EH (cell line): ENCODE measurements at places on chromosomes 2 and 18.
A peak's percentile ranks its signal among the peaks of the same experiment; 100 is the strongest.

GRCh38 chr2:23692851-23693605 lies 233.9 kb downstream of the ATAD2B start:
- DNase-seq = no peak

- DNase-seq = no peak
Measured at GRCh38 chr2:172092716-172093415, 7.6 kb downstream of the DLX1 start.

GRCh38 chr2:36059691-36060090 lies 295.9 kb upstream of the CRIM1 start:
- DNase-seq = no peak

- DNase-seq = no peak
Measured at GRCh38 chr2:32945286-32945685, 1.5 kb upstream of the LTBP1 start.

- peak; percentile 62 for DNase-seq
Measured at GRCh38 chr18:13216092-13216582, 2.4 kb upstream of the LDLRAD4 start.

DNA sequence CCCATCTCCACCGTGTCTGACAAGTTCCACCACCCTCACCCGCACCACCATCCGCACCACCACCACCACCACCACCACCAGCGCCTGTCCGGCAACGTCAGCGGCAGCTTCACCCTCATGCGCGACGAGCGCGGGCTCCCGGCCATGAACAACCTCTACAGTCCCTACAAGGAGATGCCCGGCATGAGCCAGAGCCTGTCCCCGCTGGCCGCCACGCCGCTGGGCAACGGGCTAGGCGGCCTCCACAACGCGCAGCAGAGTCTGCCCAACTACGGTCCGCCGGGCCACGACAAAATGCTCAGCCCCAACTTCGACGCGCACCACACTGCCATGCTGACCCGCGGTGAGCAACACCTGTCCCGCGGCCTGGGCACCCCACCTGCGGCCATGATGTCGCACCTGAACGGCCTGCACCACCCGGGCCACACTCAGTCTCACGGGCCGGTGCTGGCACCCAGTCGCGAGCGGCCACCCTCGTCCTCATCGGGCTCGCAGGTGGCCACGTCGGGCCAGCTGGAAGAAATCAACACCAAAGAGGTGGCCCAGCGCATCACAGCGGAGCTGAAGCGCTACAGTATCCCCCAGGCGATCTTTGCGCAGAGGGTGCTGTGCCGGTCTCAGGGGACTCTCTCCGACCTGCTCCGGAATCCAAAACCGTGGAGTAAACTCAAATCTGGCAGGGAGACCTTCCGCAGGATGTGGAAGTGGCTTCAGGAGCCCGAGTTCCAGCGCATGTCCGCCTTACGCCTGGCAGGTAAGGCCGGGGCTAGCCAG lies 1.2 kb downstream of the ONECUT2 start:
- DNase-seq = no peak

- no peak for DNase-seq
Measured at GRCh38 chr2:36294316-36294721, 61.3 kb upstream of the CRIM1 start.

GRCh38 chr2:181895818-181896217 lies 4.3 kb downstream of the ITPRID2 start:
- DNase-seq = no peak

DNA sequence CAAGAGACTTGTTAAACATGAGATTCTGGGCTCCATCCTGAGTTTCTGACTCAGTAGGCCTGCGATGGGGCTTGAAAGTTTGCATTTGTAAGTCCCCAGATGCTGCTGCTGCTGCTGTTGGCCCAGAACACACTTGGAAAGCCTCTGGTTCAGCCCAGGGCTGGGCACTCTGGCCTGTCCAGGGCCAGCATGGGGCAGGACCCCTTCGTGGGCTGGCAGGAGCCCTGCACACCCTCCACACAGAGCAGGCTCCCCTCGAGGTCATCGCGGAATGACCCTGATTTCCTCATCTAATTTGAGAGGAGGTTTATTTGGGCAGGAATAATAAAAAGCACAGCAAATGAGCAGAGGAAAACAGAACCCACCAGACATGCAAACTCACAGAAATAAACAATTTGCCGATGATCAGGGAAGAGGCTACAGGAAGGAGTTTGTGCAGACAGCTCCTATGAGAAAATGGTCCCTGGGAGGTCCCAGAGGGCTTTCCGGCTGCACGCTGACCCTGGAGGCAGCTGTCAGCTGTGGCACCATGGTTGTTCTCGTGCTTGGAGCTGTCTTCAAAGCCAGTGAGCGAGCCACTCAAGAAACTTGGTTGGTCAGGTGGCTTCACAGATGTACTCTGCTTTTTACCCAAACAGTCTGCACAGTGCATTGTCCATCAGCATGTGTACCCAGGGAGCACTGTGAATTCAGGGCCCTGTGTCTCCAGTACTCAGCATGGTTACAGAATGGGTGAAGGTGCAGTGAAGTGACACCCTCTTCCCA lies 119.3 kb downstream of the GLI2 start:
- no peak for DNase-seq

DNA sequence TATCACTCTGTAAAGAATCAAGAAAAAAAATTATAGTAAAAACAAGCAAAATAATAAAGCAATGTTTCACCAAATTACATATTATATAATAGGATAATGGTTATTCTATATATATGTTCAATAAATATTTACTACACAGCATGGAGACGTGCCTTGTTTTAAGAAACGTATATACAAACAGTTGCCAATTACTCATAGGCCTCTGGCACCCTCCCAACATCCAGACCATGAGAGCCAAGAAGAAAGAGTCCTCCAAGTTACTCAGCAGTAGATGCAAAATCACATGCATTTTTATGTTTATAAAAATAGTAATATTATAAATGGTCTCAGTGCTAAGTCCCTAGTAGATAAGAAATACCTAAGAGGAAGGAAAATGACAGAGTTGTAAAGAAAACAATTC lies 64.8 kb downstream of the REV1 start:
- peak; percentile 64 for DNase-seq

- peak; percentile 80 for DNase-seq
Measured at GRCh38 chr2:102082571-102083392, 59.8 kb upstream of the IL1R1 start.

DNA sequence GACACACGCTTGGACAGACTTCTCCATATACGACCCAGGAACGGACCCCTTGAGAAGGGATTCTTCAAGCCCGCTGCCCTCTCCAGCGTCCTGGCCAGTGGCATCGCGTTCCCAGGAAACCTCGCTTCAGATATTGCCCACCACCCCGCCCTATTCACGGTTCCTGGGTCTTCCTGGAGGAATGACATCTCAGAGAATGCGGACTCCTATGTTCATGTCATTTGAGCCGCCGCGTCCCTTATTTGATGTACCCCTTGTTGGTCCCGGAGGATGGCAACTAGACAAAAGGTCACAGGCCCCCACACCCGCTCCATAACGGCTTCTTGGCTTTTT lies 588 bp upstream of the CCDC93 start:
- DNase-seq = no peak

DNA sequence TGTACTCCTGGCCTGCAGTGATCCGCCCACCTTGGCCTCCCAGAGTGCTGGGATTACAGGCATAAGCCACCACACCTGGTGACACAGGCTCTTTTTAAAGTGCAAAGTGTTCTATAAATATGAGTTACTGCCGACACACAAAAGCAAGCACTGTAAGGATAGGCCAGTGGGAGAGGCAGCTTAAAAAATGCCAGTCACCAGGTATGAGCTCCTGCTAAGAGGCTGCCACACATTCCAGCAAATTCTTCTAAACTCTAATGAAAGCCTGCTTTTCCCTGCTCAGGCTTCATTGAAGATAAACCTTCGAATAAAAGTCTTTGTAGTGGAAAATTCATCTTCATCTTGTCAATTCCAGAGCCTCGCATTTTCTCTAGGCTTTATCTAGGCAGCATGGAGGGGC lies 203.0 kb upstream of the PID1 start:
- no peak for DNase-seq

- DNase-seq = no peak
Measured at GRCh38 chr2:5076599-5076998, 615.6 kb upstream of the SOX11 start.

GRCh38 chr2:160278879-160279177 lies 78.8 kb upstream of the ITGB6 start:
- DNase-seq = peak; percentile 48

- no peak for DNase-seq
Measured at GRCh38 chr18:64238076-64238475, 89.2 kb upstream of the LINC00305 start.

GRCh38 chr18:48325115-48325665 lies 84.0 kb downstream of the ZBTB7C start:
- DNase-seq = no peak

DNA sequence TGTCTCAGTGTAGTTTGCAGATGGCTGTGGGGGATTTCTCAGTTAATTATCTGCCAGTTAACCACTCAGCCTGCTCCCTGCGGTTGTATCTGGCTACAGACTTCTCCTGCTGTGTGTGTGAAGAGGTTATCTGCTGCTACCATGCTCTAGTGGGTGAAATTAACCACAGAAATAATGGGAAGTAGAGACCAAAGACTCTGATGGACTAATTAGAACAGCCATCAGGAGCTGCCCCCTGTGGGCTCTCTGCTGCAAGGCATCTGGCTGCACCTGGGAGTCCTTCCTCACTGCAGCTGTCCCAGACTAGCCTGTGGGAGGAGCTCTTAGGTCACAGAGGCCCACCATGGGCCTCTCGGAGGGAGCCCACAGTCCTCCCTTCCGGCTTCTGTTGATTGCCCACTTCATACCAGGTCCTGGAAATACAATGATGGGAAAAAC lies 66.6 kb downstream of the CTIF start:
- DNase-seq = no peak

GRCh38 chr2:55011831-55012671 lies 38.2 kb downstream of the RTN4 start:
- no peak for DNase-seq

DNA sequence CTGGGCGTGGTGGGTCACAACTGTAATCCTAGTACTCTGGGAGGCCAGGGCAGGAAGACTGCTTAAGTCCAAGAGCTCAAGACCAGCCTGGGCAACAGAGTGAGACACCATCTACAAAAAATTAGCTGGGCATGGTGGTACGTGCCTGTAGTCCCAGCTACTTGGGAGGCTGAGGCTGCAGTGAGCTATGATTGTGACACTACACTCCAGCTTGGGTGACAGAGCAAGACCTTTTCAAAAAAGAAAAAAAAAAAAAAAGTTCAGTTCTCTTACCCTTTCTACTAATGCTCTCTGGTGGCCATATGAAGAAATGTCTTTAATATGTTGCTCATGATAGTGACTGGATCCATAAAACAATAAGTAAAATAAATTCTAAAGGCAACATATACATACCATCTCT lies 14.9 kb downstream of the TYW5 start:
- DNase-seq = peak; percentile 37

GRCh38 chr2:11657646-11658045 lies 12.3 kb downstream of the NTSR2 start:
- DNase-seq = no peak

GRCh38 chr18:49647496-49648168 lies 85.8 kb downstream of the LIPG start:
- peak; percentile 27 for DNase-seq

GRCh38 chr18:47898696-47899095 lies 31.8 kb downstream of the SMAD2 start:
- no peak for DNase-seq

DNA sequence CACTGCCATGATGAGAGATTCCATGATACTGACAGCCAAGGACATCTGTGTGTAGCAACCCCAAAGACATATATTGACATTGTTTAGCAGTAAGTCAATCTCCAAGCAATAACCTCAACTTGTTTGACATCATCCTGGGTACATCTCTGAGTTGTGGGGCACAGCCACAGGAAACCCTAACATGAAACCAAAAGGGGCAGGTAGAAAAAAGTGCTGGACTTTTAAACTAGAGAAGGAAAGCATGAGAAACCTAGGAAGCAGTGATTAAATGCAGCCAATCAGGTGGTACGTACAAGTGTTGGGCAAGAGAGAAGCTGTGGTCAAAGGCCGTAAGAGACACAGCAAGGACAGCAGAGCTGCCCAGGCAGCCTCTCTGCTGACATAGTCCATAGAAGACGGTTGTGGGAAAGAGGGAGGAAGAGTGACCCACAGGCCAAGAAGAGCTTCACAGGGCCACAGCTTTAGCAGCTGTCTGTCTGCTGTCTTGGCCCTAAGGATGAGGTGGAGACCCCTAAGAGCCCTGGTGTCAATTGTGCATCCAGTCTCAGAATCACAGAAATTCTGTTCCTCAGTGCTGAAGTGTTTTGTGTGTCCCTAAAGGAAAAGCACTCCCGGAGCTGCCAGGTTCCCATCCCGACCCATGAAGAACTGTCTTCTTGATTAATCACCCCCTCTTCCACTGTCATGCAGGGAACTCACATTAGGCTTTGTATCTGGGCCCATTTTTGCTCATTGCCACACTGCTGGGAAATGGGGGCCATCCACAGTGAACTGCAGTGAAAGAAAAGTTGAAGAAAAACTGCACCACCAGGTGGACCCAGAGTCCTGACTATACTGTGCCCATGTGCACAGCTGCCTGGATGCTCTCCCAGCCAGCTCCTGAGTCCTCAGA lies 25.4 kb upstream of the CHN1 start:
- DNase-seq = peak; percentile 62

GRCh38 chr2:180621941-180622918 lies 358.2 kb upstream of the UBE2E3 start:
- DNase-seq = peak; percentile 73

DNA sequence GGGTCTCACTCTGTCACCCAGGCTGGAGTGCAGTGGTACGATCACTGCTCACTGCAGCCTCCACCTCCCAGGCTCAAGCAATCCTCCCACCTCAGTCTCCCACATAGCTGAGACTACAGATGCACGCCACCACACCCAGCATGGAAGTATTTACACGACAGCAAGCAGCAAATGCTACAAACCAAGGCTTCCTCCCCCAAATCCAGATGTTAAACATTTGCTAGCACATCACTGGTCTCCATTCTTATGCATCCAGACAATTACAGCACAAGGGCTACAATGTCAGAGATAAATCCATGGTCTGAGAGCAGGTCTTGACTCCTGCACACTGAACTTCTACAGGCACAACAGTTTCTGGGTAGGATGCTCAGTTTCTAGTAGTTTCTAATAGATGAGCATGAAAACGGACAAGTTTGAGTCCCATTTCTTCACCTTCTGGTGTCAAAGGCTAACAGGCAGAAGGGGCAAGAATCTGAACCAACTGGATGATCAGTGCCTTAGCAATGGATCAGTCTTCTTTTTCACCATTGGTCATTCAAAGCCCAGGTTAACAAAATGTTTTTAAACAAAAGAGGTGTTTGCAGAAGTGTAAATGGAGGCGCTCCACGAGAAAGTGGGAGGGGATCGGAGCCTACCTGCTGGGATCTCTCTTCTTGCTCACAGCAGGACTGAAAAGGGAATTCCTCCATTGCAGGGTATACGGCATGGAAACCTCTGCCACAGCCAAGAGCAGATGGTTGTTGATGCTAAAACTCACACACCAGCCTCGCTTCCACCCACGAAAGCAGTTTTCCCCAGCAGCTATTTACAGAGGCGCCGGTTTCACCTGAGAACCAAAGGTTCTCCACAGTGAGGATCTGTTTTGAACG lies 135.0 kb upstream of the ARL4C start:
- no peak for DNase-seq
